Stromal cell of bone marrow (primary cell): ENCODE measurements at places on chromosomes 16 and 17.

DNA sequence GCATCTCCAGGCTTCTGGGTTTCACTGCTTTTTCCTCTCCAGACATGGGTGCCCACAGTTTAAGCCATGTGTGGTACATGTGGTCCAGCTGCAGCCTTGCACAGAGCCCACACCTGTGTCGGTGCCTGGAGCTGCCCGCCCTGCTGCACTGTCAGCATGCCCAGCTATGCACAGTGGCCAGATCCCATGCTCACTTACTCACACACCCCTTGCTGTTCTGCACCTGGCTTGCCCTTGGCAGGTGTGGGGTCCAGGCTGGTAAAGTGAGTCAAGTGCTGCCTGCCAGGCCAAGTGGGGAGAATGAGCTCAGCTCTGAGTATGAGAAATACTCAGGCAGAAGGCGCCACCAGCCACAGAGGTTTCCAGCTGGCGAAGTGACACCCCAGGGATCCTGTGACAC is 739.9 kb downstream of the CDH11 start:
- DNase-seq: no peak

DNA sequence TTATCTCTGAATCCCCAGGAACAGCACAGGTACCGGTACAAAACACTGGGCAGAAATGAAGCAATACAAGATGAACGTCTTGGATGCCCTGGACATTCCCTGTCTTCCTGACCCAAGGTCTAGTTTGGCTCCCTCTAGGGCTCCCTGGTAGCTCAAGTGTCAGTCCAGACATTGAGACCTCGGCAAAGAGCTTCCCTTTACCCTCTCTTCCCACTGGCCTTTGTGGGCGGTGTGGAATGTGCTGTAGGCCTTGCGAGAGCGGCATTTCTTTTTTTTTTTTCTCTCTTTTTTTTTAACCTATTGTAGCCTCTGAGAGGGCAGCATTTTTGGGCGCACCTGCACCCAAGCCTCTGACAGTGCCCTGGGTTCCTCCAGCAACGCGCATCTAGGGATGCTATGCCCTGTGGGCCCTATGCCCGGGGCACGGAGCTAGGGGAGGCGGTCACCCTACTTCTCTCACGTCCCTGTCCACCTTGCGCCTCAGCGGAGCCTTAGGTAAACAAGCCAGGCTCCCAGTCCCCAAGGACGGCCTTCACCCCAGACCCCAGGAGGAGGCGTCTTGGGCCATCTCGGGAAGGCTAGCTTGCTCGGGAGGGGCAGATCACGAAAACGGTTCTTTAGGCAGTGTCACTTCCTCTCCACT is 1.2 kb upstream of the NFATC3 start:
- DNase-seq: no peak

- no peak for DNase-seq
Measured at GRCh38 chr17:40316571-40317344, 7.8 kb downstream of the RARA start.

GRCh38 chr17:13601776-13602551 is at the start of gene HS3ST3A1:
Gene HS3ST3A1 (minus strand): TSS chr17:13601929. CDS start chr17:13601129, 800 bp downstream.
- peak; percentile 44 for DNase-seq

DNA sequence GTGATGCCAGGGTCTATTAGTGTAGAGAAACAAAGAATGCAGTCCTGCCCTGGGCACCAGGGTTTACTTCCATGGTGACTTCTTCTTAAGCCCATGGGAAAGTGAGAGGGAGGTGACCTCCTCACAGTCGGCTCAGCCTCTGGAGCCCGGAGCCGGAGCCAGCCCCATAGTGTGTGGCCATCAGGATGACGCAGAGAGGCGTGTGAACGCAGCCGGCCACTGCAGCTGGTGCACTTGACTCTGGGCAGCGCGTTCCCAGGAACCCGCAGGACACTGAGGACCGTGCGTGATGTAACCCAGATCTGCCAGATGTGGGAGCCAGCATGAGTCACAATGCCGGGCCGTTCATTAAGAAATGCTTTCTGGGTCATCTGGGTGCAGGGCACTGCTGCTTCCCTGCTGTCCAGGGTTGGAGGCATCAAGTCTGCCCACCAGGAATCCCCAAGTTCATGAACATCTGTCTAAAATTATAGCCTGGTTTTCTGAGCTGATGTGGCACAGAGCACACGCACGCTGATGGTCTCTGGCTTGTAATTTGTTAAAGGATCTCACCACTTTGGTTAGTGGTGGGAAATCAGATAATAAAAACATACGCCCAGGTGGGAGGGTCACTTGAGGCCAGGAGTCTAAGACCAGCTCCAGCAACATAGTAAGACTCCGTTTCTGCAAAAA is 114.1 kb downstream of the PITPNC1 start:
- peak; percentile 96 for DNase-seq

GRCh38 chr16:3938843-3939624 is 58.5 kb upstream of the CREBBP start:
- no peak for DNase-seq

DNA sequence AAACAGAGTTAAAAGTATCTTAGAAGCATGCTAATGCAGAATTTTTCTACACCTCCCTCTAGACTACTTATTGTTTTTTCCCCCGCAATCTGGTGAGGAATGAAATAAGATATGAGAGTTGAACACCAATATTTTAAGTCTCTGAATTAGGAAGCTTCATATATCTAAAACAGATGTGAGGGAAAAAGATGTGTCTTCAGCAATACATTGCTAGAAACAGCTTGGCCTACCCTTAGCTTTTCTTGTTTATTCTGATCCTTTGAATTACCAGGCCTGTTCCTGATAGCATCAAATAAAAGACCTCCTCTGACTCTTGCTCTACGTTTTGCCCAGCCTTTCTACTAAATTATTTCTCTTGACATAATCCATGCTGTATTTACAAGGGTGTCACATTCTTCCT is 221.8 kb downstream of the CDH11 start:
- DNase-seq: no peak

DNA sequence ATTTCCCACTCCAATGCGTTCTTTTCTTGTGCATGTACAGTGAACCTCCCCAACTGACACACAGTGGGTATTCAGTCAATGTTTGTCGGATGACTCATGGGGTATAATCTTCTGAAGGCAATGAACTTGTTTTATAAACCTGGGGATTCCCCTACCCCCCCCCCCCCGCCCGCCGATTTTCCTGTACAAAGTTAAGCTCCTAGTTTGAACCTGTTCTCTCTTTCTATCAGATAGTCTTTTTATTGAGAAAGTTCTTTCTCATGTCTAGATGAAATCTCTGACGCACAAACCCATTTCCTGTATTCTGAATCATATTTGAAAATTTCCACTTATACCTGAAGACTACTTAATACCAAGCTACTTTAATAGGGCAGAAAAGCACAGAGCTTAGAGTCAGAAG is 338.3 kb downstream of the CA10 start:
- DNase-seq: no peak

GRCh38 chr17:29195465-29196081 is 15.4 kb upstream of the MYO18A start:
- DNase-seq: no peak

- no peak for DNase-seq
Measured at GRCh38 chr16:77946823-77947222, 75.5 kb upstream of the CLEC3A start.

DNA sequence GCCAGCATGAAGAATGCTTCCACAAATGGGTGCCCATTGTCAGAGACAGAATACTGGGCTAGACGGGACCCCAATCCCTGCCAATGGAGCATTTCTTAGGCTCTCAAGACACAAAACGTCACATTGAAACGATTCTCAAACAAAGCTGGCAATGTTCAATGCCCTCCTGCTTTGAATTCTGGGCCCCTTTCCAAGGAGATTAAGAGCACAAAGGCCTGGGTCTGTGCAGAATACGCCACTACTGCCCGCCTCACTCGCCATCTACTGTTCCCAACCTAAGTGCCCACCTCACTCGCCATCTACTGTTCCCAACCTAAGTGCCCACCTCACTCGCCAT is 9.7 kb downstream of the CFAP20 start:
- no peak for DNase-seq

DNA sequence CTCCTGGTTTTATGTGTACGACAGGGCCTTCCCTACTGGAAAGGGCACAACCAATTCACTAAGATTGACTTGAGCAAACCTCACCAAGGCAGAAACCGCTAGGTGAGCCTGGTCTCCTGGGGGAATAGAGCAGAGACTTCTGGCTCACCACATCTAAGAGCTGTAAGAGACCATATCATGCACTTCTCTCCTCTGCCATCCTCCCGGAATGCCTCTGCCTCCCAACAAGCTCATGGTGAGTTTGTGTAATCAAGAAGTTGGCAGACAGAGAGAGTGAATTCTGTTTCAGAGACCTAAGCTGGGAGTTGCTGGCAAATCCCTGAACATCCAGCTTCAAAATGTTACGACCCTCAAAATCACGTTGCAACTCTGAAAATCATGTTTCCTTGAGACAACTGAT is 154.8 kb downstream of the SLC39A11 start:
- DNase-seq: no peak

- no peak for DNase-seq
Measured at GRCh38 chr17:20172376-20172775, 163.2 kb downstream of the SPECC1 start.

GRCh38 chr16:82192665-82193064 is 22.6 kb upstream of the MPHOSPH6 start:
- peak; percentile 52 for DNase-seq

- no peak for DNase-seq
Measured at GRCh38 chr17:28258347-28258887, 60.6 kb upstream of the TMEM97 start.

DNA sequence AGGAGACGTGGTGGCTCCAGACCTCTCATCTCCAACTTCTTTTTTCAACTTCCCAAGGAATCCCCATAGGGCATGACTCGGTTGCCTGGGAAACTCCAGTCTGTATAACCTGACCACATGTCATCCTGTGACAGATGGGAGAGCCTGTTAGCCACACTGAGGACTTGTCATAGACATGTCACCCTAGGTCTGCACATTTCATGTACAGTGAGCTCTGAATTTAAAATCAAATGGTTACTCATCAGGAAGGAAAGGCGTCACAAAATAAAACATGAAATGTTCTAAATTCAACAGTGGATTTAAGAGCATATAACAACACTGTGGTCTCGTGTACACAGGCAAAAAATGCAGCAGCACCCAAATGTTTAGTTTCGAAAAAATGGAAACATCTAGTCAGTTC is 22.2 kb upstream of the ADAMTS18 start:
- peak; percentile 55 for DNase-seq

GRCh38 chr16:57004387-57005250 is 15.3 kb downstream of the NLRC5 start:
- DNase-seq: no peak

DNA sequence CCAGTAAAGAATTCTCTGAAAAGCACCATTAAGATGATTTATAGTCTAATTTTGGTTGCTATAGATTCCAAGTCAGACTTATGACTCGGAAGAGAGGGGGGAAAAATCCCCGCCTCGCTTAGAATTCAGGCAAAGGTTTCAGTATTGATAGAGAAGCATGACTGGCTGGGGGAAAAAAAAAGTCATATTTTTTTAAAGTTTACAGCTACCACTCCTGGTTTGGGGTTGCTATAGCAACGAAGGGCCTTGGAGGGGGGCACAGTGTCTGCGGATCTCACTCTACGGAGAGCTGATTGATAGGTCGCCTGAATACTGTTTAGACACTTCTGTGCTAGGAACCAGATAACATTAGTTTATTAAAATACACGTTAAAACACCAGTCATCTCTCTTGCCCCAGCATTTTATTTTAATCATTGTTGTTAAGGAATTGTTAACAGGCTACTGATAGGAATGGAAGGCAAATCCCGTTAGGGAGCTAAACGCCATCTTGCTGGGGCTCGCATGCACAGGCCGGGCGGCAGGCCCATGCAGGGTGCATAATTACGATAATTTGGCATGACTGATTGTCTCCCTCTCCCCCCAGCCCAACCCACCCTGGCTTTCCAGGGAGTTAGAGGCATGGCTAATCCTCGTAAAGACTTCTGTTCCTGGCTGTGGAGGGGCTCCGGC is 380.0 kb upstream of the XYLT1 start:
- DNase-seq: no peak
